ENCODE measurements at places on chromosomes 13 and 19.
A peak's percentile ranks its signal among the peaks of the same experiment; 100 is the strongest.

DNA sequence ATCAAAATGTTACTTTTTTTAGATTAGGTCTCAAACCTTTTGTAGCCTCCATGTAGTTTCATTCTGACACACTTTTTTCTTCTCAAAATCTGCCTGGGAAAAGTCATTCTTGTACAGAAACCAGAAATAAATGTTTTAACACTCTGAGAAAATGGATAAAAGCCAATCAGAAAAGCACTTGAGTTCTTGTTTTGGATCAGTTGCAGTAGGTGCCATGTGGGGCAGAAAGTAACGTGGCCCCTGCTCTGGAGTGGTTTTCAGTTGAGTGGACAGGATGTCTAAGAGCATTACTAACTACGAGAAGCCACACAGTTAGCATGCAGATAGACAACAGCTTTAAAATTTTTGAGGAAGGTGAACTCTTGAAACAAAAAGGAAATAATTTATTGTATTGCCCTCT is 19.1 kb downstream of the GPR183 start:
- DNase-seq: no peak

DNA sequence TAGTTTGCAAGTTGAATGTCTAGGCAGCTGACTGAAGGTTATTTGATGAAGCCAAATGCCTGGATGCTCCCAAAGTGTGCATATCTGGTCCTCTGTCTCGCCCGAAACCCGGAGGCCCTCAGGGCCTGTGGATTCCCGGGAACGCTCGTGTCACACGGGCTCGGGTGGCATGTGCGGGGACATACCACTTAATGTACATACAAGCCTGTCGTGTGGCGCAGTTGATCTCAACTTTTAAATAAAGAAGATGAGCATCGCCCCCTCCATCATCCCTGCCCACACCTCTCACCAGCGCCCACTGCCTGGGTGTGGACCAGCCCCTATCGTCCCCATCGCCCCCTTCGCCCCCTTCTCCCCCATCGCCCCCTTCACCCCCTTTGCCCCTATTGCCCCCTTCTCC is 33.9 kb downstream of the ATP11A start:
- DNase-seq: no peak

DNA sequence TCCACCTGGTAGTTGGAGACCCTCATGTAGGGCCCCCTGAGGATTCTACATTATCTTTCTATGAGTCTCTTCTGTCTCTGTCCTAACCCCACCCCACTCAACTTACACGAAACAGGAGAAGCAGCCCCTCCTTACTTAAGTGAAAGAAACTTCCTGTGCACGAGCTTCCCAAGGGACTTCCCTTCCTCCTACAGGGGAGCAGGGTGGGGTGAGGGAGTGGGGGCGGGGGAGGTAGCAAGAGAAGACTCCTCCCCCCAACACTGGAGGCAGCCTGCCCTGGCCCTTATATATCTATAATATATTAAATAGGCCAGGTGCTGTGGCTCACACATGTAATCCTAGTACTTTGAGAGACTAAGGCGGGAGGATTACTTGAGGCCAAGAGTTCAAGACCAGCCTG is 5.5 kb upstream of the PDE4C start:
- no peak for DNase-seq

DNA sequence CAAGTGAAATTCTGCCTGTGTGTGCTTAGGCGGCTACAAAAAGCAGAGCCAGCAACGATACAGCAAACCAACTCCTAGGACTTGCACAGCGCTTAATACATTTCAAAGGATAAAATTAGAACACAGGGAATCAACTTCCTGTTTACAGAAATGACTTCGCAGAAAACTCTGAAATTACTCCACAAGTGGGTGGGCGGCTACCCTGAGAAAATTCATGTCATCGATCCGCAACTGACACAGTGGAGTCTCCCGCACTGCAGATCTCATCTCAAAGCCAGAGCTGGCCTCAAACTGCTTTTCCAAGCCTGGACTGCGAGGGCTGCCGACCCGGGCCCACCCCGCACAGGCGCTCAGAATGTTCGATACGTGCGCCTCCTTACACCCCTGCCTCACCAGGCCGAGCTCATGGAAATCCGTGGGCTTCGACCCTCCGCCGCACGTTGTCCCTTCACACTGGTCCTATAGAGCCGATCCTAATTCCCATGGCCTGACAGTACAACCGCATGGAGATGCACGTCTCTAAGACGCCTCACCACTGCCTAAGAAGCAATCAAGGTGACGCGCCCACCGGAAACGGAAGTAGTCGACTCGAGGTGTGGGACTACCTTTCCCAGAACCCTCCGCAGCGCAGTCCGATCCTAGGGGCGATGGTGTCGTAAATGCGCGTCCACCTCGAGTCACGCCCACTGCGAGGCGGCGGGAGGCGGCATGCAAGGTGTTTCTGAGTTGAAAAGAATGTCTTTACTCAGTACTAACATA is at the start of gene ZNF229:
Gene ZNF229 (minus strand): TSS at position 557 of the 759 bp plus-strand sequence. CDS start 5,625 bp downstream, outside the sequence.
- peak; percentile 14 for DNase-seq

- DNase-seq: no peak
Measured at GRCh38 chr13:99442273-99442895, 58.9 kb upstream of the TM9SF2 start.

DNA sequence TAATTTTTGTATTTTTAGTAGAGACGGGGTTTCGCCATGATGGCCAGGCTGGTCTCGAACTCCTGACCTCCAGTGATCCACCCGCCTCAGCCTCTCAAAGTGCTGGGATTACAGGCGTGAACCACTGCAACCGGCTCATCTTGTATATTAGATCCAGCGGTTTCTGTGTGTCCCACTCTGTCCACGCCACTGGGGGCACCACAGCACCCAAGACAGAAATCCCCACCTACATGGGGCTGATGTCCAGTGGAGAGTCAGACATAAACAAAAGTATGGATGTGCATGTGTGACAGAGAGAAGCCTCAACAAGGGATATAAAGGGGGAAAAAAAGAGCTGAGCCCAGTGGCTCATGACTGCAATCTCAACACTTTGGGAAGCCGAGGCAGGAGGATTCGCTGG is 65.8 kb upstream of the ADGRE5 start:
- no peak for DNase-seq

- no peak for DNase-seq
Measured at GRCh38 chr13:32830336-32831031, 185.7 kb upstream of the KL start.

DNA sequence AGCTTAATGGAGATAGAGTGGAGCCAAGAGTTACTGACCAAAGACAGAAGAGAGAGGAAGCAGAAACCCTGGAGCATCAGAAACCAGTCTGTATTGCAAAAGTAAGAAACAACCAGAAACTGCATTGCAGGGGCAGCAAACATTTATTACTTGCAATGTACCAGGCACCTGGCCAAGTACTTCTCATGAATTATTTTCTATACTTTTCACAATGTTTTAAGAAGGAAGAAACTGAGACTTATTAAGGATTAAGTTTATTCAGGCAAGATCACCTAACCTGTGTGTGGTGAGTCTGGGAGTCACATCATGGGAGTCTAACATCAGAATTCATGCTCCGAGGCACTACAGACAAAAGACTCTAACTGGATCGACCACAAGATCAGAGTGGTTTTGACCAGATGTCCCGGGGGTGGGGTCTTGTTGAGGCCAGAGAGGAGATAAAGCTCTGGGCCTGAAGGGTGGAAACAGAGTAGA is 47.4 kb downstream of the TNFRSF19 start:
- DNase-seq: no peak

DNA sequence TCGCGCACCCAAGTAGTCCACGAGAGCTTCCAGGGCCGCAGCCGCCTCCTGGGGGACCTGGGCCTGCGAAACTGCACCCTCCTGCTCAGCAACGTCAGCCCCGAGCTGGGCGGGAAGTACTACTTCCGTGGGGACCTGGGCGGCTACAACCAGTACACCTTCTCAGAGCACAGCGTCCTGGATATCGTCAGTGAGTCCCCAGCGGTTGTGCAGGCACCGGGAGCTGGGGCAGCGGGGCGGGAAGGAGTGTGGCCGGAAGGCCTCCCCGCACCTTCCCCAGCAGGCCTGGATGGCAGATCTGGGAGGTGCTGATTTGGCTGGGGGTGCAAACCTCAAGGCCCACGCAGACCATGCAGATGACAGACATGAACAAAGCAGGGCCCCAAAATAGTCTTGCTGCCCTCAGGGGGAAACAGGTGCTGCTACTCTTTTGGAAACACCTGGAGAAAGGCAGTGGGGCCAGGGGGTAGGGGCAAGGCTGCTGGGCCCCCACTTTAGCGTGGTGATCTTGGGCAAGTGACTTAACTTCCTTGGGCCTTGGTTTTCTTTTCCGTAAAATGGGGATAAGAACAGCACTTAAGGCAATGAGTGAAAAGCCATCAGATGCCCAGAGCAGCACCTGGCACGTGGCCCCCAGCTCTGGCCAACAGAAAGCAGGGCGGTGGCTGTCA is 4.0 kb downstream of the MAG start:
- no peak for DNase-seq

DNA sequence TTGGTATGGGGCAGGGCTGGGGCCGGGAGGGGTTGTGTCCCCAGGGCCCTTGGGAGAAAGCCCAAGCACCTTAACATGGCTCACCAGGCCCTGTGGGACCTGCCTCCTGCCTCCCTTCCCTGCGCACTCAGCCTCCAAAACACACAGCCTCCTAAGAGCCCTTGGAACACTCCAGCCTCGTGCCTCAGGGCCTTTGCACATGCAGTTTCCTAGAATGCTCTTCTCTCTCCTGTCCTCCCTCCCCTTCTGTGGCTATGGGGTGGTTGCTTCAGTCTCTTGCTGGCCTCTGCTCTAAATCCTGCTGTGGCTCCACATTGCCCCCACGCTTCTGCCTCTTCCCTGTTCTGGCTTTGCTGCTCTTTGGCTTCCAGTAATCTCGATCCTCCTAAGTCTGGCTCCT is 23.7 kb downstream of the HIF3A start:
- DNase-seq: no peak

DNA sequence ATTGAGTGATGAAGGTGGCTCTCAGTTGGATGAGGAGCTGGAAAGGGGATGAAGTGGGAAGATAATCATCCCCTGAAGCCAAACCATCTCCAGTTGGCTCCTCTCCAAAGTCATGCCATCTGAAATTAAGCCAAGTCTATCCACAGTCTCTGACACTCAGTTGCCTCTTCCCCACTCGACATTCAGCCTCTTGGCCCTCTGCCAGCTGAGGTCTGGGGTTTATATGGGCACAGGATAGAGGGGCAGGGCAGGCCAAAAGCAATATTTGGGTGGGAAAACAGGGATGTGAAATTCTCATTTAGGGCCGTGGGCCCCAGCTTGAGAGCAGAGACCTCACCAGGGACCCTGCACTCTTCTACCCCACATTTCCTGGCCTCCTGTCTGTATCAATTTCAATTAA is 85.9 kb downstream of the SLITRK1 start:
- no peak for DNase-seq

Data from effector memory CD4-positive, alpha-beta T cell (primary cell).